Adrenal gland (tissue), 19 donors: ENCODE measurements at places on chromosomes 11 and 22.

GRCh38 chr11:69640260-69640994, 529 bp upstream of the CCND1 start:
- peak; percentile 62 for DNase-seq
- H3K36me3 ChIP-seq = peaks cover 7% of the 10 kb centered on the region
- peaks cover 2% of the 10 kb centered on the region for H3K27me3 ChIP-seq
- H3K4me3 ChIP-seq = no peak overlapping the region

DNA sequence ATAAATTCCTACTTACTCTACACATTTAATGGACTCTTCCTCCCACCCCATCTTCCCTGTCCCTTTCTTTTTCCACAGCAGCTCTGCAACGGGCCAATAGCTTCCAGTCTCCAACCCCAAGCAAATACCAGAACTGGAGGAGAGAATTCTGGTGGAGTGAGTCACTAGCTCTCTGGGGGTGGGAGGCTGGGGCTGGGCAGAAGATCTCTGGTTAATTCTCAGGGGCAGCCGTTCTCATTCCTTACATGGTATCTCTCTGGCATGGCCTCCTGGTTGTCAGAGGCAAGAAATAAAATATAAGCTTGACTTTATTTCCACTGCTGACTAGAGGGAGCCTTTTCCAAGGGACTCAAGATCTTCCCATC, 90.4 kb upstream of the PARVA start:
- DNase-seq = peak; percentile 24
- H3K27me3 ChIP-seq = no peaks in the 10 kb centered on the region
- H3K36me3 ChIP-seq = no peaks in the 10 kb centered on the region
- peaks cover 12% of the 10 kb centered on the region for H3K4me1 ChIP-seq

GRCh38 chr11:128251140-128251539, 336.2 kb downstream of the ETS1 start:
- no peak for DNase-seq
- H3K4me1 ChIP-seq = no peaks in the 10 kb centered on the region
- no peak overlapping the region for H3K27ac ChIP-seq
- H3K4me3 ChIP-seq = no peak overlapping the region
- H3K36me3 ChIP-seq = no peaks in the 10 kb centered on the region
- H3K27me3 ChIP-seq = no peaks in the 10 kb centered on the region

DNA sequence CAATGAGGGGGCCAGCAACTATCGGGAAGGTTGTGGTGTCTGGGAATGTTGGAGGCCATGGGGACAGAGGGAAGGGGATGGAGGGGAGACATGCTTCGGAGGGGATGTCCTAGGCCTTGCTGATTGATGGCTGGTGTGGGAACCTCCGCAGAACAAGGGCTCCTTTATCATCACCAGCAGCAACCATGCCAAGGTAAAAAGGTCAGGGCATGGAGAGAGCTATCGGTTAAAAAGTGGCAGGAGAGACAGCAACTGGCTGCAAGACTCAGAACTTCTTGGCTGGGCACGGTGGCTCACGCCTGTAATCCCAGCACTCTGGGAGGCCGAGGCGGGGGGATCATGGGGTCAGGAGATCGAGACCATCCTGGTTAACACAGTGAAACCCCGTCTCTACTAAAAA, 3.0 kb downstream of the GSTT4 start:
- no peaks in the 10 kb centered on the region for H3K4me1 ChIP-seq

GRCh38 chr11:68532727-68533369, 72.3 kb downstream of the PPP6R3 start:
- DNase-seq = no peak
- H3K27me3 ChIP-seq = no peaks in the 10 kb centered on the region
- H3K4me1 ChIP-seq = peaks cover 12% of the 10 kb centered on the region
- H3K4me3 ChIP-seq = no peak overlapping the region
- no peak overlapping the region for H3K27ac ChIP-seq

GRCh38 chr11:11218629-11218986, 134.4 kb downstream of the CSNK2A3 start:
- H3K4me3 ChIP-seq = no peak overlapping the region
- no peak for DNase-seq
- H3K27me3 ChIP-seq = no peaks in the 10 kb centered on the region
- no peaks in the 10 kb centered on the region for H3K4me1 ChIP-seq
- no peaks in the 10 kb centered on the region for H3K36me3 ChIP-seq
- no peak overlapping the region for H3K27ac ChIP-seq

DNA sequence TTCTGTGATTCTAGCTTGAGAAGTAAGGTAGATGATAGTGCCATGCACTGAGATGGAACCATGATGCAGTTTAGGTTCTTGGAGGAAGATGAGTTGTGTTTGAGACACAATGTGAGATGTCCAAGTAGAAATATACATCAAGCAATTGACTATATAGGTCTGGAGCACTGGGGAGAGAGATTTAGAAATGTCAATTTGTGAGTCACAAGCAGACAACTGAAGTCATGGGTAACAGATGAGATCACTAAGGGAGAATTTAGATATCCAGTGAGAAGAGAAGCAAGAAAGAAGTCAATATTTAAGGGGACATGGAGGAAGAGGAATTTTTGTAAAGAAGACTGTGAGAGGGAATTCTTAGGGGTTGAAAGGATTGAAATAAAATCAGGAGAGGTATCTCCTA, 65.1 kb upstream of the RRAS2 start:
- DNase-seq = no peak
- H3K36me3 ChIP-seq = no peaks in the 10 kb centered on the region
- H3K4me1 ChIP-seq = peaks cover 8% of the 10 kb centered on the region
- H3K27ac ChIP-seq = no peak overlapping the region
- no peaks in the 10 kb centered on the region for H3K27me3 ChIP-seq

GRCh38 chr11:44614281-44614775, 48.9 kb downstream of the CD82 start:
- H3K36me3 ChIP-seq = no peaks in the 10 kb centered on the region
- no peaks in the 10 kb centered on the region for H3K27me3 ChIP-seq
- H3K27ac ChIP-seq = no peak overlapping the region
- no peak overlapping the region for H3K4me3 ChIP-seq
- DNase-seq = no peak

- no peaks in the 10 kb centered on the region for H3K27me3 ChIP-seq
- no peaks in the 10 kb centered on the region for H3K4me1 ChIP-seq
- no peak for DNase-seq
Observed at GRCh38 chr11:28763151-28763550, 655.0 kb downstream of the METTL15 start.

DNA sequence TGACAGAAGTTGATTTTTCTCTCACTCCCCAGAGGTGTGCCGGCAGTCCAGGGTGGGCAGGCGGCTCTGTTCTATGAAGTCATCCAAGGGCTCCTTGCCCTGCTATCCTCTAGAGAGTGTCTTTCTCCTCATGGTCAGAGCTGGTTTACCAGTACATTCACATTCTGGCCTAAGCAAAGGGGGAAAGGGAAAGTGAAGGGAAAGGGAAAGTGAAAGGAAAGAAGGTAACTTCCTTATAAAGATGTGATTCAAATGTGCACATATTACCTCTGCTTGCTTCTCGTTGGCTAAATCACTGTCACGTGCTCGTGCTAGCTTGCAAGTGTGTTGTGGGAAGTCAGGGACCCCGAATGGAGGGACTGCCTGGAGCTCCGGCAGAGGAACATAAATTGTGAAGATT, 2.9 kb upstream of the HTATIP2 start:
- H3K4me1 ChIP-seq = peaks cover 22% of the 10 kb centered on the region
- no peaks in the 10 kb centered on the region for H3K36me3 ChIP-seq
- H3K27me3 ChIP-seq = no peaks in the 10 kb centered on the region
- H3K27ac ChIP-seq = peak overlapping the region; percentile 73
- H3K4me3 ChIP-seq = no peak overlapping the region

GRCh38 chr22:47600791-47601625, 838.6 kb downstream of the TBC1D22A start:
- DNase-seq = no peak
- H3K36me3 ChIP-seq = no peaks in the 10 kb centered on the region
- no peak overlapping the region for H3K27ac ChIP-seq
- H3K4me1 ChIP-seq = no peaks in the 10 kb centered on the region
- H3K4me3 ChIP-seq = no peak overlapping the region
- peaks cover 4% of the 10 kb centered on the region for H3K27me3 ChIP-seq

- no peaks in the 10 kb centered on the region for H3K27me3 ChIP-seq
- no peaks in the 10 kb centered on the region for H3K36me3 ChIP-seq
- DNase-seq = no peak
- no peak overlapping the region for H3K27ac ChIP-seq
Observed at GRCh38 chr11:74269161-74269811, 42.2 kb downstream of the P4HA3 start.

DNA sequence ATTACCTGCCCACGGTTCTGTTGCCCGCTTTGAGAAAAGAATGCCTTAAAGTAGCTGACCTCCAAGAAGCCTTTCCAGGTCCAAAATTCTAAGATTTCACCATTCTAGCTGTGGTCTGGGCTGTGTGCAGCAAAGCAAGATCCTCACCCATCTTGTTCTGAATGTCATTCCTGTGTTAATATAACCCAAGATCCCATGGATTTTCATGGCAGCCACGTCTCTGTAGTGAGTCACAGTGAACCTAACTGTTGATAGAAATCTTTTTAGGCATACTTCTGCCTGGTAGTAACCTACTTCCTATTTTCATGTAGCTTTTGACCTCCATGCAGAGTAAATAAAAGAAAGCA, 210.0 kb downstream of the NAV2 start:
- DNase-seq = no peak
- no peak overlapping the region for H3K27ac ChIP-seq
- H3K4me1 ChIP-seq = no peaks in the 10 kb centered on the region
- H3K4me3 ChIP-seq = no peak overlapping the region

- no peak overlapping the region for H3K4me3 ChIP-seq
- no peaks in the 10 kb centered on the region for H3K4me1 ChIP-seq
- H3K36me3 ChIP-seq = no peaks in the 10 kb centered on the region
- DNase-seq = no peak
Observed at GRCh38 chr11:40027720-40028119, 1431.7 kb downstream of the LRRC4C start.

- no peaks in the 10 kb centered on the region for H3K27me3 ChIP-seq
- H3K4me3 ChIP-seq = no peak overlapping the region
- DNase-seq = peak; percentile 23
- H3K27ac ChIP-seq = no peak overlapping the region
Observed at GRCh38 chr11:46026606-46027293, 94.5 kb downstream of the PHF21A start.

GRCh38 chr11:79367844-79368243, 73.0 kb downstream of the TENM4 start:
- no peak for DNase-seq
- no peak overlapping the region for H3K27ac ChIP-seq
- H3K4me3 ChIP-seq = no peak overlapping the region

DNA sequence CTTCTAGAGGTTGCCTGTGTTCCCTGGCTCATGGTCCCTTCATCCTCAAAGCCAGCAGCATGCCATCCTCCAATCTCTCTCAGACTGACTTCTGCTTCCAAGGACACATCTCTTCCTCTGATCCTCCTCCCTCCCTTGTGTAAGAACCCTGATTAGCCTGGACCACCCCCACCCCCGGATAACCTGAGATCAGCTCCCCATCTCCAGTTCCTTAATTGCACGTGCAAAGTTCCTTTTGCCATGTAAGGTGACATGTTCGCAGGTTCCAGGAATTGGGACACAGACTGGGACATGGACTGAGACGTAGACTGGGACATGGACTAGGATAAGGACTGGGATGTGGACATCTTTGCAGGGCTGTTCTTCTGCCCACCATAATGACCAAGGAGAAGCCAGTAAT, 925.3 kb downstream of the TBC1D22A start:
- no peak overlapping the region for H3K27ac ChIP-seq
- H3K4me3 ChIP-seq = no peak overlapping the region
- DNase-seq = no peak
- no peaks in the 10 kb centered on the region for H3K36me3 ChIP-seq
- H3K4me1 ChIP-seq = no peaks in the 10 kb centered on the region
- H3K27me3 ChIP-seq = no peaks in the 10 kb centered on the region

DNA sequence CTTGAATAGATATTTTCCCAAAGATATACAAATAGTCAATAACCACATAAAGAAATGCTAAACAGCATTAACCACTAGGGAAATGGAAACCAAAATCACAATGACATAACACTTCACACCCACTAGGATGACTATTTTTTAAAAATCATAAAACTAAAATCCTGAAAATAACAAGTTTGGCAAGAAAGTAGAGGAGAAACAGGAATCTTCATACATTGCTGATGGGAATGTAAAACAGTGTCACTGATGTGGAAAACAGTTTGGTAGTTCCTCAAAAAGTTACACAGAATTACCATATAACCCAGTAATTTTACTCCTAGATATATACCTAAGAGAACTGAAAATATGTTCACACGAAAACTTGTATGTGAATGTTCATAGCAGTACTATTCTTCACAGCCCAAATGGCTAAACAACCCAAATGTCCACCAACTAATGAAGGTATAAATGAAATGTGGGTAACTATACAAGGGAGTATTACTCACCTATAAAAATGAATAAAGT, 12.5 kb downstream of the PICALM start:
- DNase-seq = no peak
- no peak overlapping the region for H3K4me3 ChIP-seq
- peaks cover 10% of the 10 kb centered on the region for H3K4me1 ChIP-seq
- H3K36me3 ChIP-seq = no peaks in the 10 kb centered on the region
- H3K27ac ChIP-seq = no peak overlapping the region

GRCh38 chr22:24510637-24511625, 15.8 kb downstream of the UPB1 start:
- no peaks in the 10 kb centered on the region for H3K27me3 ChIP-seq
- H3K36me3 ChIP-seq = no peaks in the 10 kb centered on the region
- H3K4me3 ChIP-seq = no peak overlapping the region
- peak; percentile 78 for DNase-seq

GRCh38 chr11:116582571-116582970, 190.2 kb downstream of the BUD13 start:
- DNase-seq = no peak
- H3K4me3 ChIP-seq = no peak overlapping the region
- no peaks in the 10 kb centered on the region for H3K36me3 ChIP-seq
- no peak overlapping the region for H3K27ac ChIP-seq

GRCh38 chr11:61805146-61805545, 11.7 kb downstream of the FADS1 start:
- H3K4me1 ChIP-seq = no peaks in the 10 kb centered on the region
- no peak overlapping the region for H3K27ac ChIP-seq
- H3K4me3 ChIP-seq = no peak overlapping the region
- no peak for DNase-seq

GRCh38 chr11:375065-376025, 6.0 kb downstream of the B4GALNT4 start:
- H3K27me3 ChIP-seq = no peaks in the 10 kb centered on the region
- H3K27ac ChIP-seq = no peak overlapping the region
- no peaks in the 10 kb centered on the region for H3K4me1 ChIP-seq

GRCh38 chr11:57812634-57813033, 51.0 kb downstream of the CTNND1 start:
- no peaks in the 10 kb centered on the region for H3K4me1 ChIP-seq
- DNase-seq = no peak
- no peak overlapping the region for H3K27ac ChIP-seq
- H3K4me3 ChIP-seq = no peak overlapping the region

- peak within 1 kb of the TSS; percentile 83 for H3K27ac ChIP-seq
- peak within 1 kb of the TSS; percentile 69 for H3K4me3 ChIP-seq
- peak; percentile 48 for DNase-seq
- H3K36me3 ChIP-seq = no peaks in the 10 kb centered on the region
- H3K4me1 ChIP-seq = peaks cover 39% of the 10 kb centered on the region
Observed at GRCh38 chr11:106077609-106078455, at the start of gene AASDHPPT. Gene AASDHPPT (plus strand): TSS chr11:106077662. CDS start chr11:106077711, 49 bp downstream.
